ENCODE measurements at places on chromosomes 7 and 10. TPM values are rescaled to one million over a fixed set of nuclear protein-coding genes. Genes with fewer than 3 reads are reported as not detected.

Gene DLX6
- polyA plus RNA-seq: not detected

Gene XRCC2
- polyA plus RNA-seq: 0.22 TPM

Gene TMEM236
- polyA plus RNA-seq: 0.09 TPM

Gene MYOF
- 11.5 TPM for polyA plus RNA-seq

Gene C10orf143
- 9.2 TPM for polyA plus RNA-seq

Gene NME8
- 1.2 TPM for polyA plus RNA-seq

Gene NYAP1
- polyA plus RNA-seq: 0.69 TPM

Gene ZDHHC4
- polyA plus RNA-seq: 84.1 TPM

Gene IDI1
- polyA plus RNA-seq: 59.7 TPM

GRCh38 chr7:86778271-86778670, 134.6 kb downstream of the GRM3 start:
- no peak for DNase-seq

DNA sequence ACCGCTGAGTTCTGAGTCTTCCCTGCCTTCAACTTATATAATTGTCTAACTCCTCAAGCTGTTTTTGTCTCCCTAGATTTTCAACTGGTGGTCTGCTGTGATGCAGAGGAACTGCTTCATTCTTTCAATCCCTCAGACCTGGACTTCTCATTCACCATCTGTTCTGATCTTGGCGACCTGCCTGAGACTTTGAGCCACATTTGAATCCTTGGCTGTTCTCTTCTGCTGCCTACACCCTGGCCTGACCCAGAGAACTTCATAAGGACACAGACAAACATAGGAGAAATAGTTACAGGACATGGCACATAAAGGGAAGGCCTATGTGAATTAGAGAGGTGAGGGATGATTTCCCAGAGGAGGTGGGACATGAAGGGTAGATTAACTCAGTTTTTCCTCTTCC, 326.7 kb downstream of the PTEN start:
- no peak for DNase-seq

GRCh38 chr7:3860932-3861331, 559.9 kb downstream of the SDK1 start:
- no peak for DNase-seq

GRCh38 chr10:17234431-17234945, 6.4 kb downstream of the VIM start:
- DNase-seq: no peak

DNA sequence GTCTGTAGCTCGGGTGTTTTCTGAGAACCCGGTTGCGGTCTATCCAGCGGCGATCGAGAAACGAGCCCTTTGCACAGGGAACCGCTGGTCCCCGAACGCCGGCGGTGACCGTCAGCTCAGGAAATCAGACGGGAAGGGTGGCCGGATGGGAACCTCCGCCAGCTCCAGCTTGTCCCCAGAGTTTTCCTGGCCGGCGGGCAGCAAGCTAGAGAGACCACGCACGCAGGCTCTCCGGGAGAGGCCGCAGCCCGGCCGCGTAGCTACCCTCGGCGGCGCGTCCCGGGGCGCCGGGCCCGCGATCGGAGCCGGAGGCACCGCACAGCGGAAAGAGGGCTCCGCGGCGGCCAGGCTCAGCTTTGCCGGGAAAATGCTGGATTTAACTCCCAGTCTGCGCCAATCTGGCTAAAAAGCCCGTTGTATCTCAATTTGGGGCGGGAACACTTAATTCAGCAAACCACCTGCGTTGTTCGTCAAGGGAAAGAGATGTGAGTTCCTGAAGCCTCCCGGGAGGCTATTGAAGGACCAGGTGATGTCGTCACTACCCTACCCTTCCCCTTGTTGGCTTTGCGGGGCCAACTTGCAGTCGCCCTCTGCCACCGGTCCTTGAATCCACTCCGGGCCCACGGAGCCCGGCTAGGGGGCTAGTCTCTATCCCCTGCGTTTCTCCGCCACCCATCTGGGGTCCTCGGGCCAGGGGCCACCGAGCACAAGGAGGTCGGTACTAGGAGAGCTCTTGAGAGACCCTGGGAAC, 859 bp upstream of the CH25H start:
- DNase-seq: peak; percentile 84

GRCh38 chr7:151566897-151567320, 47.2 kb upstream of the RHEB start:
- peak; percentile 63 for DNase-seq

DNA sequence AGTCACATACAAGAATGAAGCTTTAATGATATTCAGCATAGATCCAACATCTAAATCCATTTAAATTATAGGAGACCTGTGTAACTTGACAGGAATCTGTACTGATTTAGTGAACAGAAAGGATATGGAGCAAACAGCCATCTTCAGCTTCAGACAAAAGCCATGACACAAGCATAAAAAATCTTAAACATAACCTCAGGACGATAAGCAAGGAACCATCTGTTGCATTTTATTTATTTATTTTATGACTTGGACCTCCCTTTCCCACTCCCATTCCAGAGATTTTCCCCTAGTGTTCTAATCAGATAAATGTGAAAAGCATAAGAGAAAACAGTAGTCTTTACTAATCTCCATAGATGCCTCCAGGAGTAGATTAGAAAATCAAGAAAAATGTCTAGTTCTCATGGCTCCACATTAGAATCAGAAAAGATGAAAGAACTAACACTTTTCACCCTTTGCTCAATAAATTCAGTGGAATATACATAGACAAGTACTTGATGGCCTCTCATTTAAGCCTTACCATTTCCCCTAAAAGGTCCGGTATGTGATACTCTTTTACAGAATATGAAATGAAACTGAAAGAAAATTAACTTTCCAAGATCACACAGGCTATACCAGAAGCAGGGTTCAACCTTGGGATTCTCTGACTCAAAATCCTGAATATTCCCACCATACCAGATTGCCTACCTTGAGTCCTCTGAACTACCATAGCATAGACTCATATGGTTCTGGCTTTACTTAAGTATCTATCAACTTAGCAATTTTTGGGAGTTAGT, 15.2 kb downstream of the CACNA2D1 start:
- DNase-seq: no peak

- peak; percentile 80 for DNase-seq
These were observed 201.0 kb upstream of the IMMP2L start for GRCh38 chr7:111763221-111763801.

GRCh38 chr7:25586513-25586912, 358.2 kb upstream of the NPVF start:
- no peak for DNase-seq

- DNase-seq: no peak
These were observed 157.1 kb downstream of the GPAM start for GRCh38 chr10:112026438-112026837.

GRCh38 chr10:44890696-44891563, 20.2 kb upstream of the TMEM72 start:
- DNase-seq: no peak

- DNase-seq: peak; percentile 56
These were observed 32.0 kb downstream of the NUB1 start for GRCh38 chr7:151373599-151373998.

GRCh38 chr7:124074007-124074406, 41.1 kb upstream of the TMEM229A start:
- DNase-seq: no peak

- no peak for DNase-seq
These were observed 103.0 kb upstream of the CARD11 start for GRCh38 chr7:3146571-3147226.

DNA sequence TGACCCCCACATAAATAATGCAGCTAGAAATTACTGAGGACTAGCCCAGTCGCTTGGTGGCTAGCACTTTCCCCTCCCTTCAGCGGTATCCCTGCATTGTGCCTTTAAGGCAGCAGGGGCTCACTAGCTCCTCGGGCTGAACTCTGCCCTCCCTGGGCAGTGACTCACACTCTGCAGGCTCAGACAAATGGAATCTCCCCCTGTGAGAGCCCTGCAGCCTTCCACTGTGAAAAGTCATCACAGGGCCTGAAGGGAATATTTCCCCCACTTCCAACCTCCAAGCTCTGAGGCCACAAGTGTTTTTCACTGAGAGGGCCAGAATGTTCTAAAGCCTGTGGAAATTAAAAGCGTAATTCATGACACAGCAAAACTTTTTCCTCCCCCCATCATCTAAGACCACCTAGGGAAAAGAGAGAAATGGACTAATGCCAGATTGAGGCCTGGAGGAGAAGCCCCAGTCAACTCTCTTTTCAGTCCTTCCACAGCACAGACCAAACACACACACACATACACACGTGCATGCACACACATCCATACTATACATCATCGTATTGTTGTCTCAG, 93.6 kb upstream of the COL1A2 start:
- DNase-seq: peak; percentile 70

- DNase-seq: no peak
These were observed 65.2 kb downstream of the BMPER start for GRCh38 chr7:33970536-33970935.

DNA sequence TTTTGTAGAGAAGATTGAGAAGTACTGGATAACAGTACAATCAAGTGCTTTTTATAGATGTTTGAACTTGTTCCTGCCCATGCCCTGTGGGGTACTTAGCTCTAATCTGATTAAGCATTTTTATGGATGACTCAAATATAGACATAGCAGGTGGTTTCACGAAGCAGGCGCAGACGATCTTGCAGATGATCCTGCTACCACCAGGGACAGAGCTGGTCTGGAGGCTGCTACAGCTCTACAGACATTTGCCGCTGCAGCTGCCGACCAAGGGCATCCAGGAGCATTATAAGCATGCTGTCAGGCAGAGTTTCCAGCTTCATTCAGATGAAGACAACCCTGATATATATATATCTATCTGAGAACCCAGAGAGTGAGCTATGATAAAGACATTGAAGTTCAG, 650.4 kb downstream of the NXPH1 start:
- DNase-seq: no peak

DNA sequence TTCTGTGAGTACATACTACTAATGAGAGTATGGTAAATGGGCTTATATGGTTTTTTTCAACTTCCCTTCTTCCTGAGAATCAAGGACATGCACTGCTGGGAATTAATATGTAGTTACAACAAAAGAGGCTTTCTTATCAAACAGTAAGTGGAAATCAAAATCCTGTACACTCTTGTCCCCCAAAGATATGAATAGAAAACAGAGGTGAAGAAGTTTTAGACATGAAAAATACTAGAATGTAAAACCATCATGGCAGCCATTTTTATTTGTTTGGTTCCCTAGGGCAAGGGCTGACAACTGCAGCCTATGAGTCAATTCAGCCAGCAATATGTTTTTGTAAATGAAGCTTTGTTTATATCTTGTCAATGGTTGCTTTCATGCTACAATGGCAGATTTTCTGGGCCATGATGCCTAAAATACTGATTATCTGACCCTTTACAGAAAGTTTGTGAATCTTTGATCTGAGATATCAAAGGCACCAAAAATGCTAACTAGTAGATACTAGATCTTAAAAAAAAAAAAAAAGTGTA, 422.4 kb downstream of the PARD3 start:
- no peak for DNase-seq

- no peak for DNase-seq
These were observed 6.4 kb downstream of the PON1 start for GRCh38 chr7:95317966-95318365.

- DNase-seq: no peak
These were observed 170.1 kb downstream of the ADRA2A start for GRCh38 chr10:111246814-111247452.

GRCh38 chr7:131166066-131166465, 161.6 kb upstream of the MKLN1 start:
- DNase-seq: no peak

DNA sequence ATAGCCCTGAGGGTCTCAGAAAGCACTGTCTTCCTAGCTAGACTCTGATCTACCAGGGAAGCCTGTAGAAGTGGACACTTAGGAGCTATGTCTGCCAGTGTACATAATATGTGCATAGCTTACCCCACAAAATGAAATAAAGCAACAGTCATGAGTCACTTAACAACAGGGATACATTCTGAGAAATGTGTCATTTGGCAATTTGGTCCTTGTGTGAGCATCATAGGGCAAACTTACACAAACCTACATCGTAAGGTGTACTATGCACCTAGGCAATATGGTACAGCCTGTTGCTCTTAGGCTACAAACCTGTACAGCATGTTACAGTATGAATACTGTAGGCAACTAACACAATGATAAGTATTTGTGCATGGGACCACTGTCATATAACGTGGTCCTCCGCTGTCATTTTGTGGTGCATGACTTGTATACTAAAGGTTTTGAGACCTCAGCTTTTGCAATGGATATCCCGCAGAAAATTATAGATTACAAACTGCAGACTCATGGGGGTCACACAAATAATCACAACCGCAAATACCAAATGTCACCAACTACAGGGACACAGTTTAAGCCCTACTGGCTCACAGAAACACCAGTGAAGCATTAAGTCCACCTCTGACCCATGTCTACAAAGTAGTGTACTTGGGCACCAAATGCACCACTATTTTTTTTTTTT, 1.7 kb downstream of the URGCP start:
- no peak for DNase-seq

DNA sequence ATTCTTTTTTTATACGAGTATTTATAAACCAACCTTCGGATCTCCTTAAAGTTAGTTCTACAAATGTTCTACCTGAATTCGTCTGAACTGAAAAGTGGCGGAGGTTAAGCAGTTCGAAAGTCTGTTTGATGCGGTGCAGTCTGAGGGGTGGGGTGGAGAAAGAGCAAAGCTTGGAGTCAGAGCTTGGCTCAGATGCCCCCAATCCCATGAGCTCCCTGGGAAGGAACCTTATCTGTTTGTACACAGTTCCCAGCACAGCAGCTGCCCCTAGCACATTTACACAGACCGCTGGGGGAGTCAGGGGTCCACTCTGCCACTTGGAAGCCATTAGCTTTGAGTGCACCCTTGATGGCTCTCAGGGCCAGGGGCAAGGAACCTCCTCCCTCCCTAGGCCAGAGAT, 30.8 kb downstream of the CPXM2 start:
- no peak for DNase-seq

- DNase-seq: no peak
These were observed 163.2 kb upstream of the MDFIC start for GRCh38 chr7:114758661-114759227.

- DNase-seq: no peak
These were observed 319.7 kb downstream of the SNX13 start for GRCh38 chr7:17620566-17620965.

- no peak for DNase-seq
These were observed 66.5 kb upstream of the SKAP2 start for GRCh38 chr7:26930845-26931244.

- DNase-seq: no peak
These were observed 73.5 kb downstream of the SAMD9 start for GRCh38 chr7:93044147-93044810.

GRCh38 chr7:137325927-137326326, 17.6 kb downstream of the PTN start:
- DNase-seq: no peak

GRCh38 chr7:49088017-49088416, 163.7 kb downstream of the CDC14C start:
- DNase-seq: no peak

Measured in kidney (tissue), 22 donors.